HCT116 (cell line): ENCODE measurements at places on chromosomes 5 and 9. TPM values are rescaled to one million over a fixed set of nuclear protein-coding genes. Genes with fewer than 3 reads are reported as not detected.

TAF11L10 gene
- not detected for total RNA-seq

GRCh38 chr5:88873447-88873846 lies 9.5 kb downstream of the MEF2C start:
- H3K27me3 ChIP-seq: no peaks in the 10 kb centered on the region
- peaks cover 8% of the 10 kb centered on the region for H3K4me1 ChIP-seq
- no peak overlapping the region for H3K4me3 ChIP-seq
- no peak for DNase-seq
- H3K36me3 ChIP-seq: no peaks in the 10 kb centered on the region

EQTN gene
- total RNA-seq: not detected

DNA sequence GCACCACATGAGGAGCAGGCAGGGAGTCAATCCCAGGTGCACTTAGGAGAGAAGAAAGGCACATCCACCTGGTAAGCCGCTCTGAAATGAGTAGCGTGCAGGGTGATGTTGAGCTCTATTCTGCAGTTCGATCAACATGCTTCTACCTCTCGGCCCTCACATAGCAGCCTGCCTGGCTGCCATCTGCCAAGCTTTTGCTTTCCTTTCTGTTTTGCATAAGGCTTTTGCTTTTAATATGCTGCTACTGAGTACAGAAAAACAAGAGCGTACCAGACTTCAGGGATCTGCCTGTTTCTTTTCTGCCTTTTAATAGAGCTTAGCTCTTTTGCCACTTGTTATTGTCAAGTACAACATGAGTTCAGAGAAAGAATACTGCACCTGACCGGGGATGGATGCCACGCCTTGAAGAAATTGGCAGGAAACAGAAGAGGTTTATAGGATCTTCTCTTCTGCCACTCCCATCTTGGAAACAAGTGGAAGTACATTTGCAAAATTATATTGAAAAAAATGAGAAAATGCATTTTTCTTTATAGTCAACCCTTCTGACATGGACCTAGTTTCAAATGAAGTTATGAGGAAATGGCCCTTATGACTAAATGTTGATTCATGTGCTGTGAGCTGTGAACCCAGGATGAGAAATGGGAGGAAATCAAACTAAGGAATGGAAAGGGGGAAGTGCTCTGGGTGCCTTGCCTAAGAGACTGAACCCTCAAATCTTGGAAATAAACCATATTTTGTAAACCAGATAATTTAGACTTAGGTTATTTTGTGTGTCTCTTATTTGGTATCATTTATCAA lies 4.0 kb upstream of the FCHO2 start:
- H3K4me1 ChIP-seq: peaks cover 29% of the 10 kb centered on the region
- H3K27ac ChIP-seq: peak overlapping the region; percentile 26; the same call in 1 of the 2 replicates
- peak; percentile 70 for DNase-seq
- no peaks in the 10 kb centered on the region for H3K36me3 ChIP-seq
- H3K27me3 ChIP-seq: no peaks in the 10 kb centered on the region

- peaks cover 15% of the 10 kb centered on the region for H3K4me1 ChIP-seq
- no peak overlapping the region for H3K4me3 ChIP-seq
- H3K36me3 ChIP-seq: no peaks in the 10 kb centered on the region
- no peaks in the 10 kb centered on the region for H3K27me3 ChIP-seq
- no peak overlapping the region for H3K27ac ChIP-seq
Observed at GRCh38 chr9:22097707-22098106, 88.6 kb upstream of the CDKN2B start.
